Psoas muscle (tissue), 8 donors: ENCODE measurements at places on chromosomes 6 and 20. TPM values are rescaled to one million over a fixed set of nuclear protein-coding genes. Genes with fewer than 3 reads are reported as not detected.

The NMBR gene
- total RNA-seq, result not detected

The CGA gene
- total RNA-seq, result not detected

The MYLK4 gene
- total RNA-seq, result 2.9 TPM

The PPARD gene
- total RNA-seq, result 47.2 TPM

The CLDN20 gene
- total RNA-seq, result not detected

The NOTCH4 gene
- total RNA-seq, result 11.3 TPM

The NKX2-4 gene
- total RNA-seq, result not detected

The ORC3 gene
- 26.8 TPM for total RNA-seq

The CYP39A1 gene
- total RNA-seq, result 0.63 TPM

The VGLL2 gene
- total RNA-seq, result 108 TPM

The RIPOR3 gene
- 4.2 TPM for total RNA-seq

The DNAJC5 gene
- 27.3 TPM for total RNA-seq

The IL20RA gene
- 0.07 TPM for total RNA-seq

The USP49 gene
- 1.3 TPM for total RNA-seq

The C6orf120 gene
- 17.0 TPM for total RNA-seq

The SPATA25 gene
- 2.7 TPM for total RNA-seq

The FARS2 gene
- 14.4 TPM for total RNA-seq

The PPIL6 gene
- total RNA-seq, result 1.1 TPM

The RAB32 gene
- 3.3 TPM for total RNA-seq

The MYB gene
- total RNA-seq, result 0.28 TPM

The SIRPB2 gene
- 1.1 TPM for total RNA-seq

The TBC1D7 gene
- total RNA-seq, result 12.0 TPM

The TRAPPC3L gene
- not detected for total RNA-seq

The TGM2 gene
- 235 TPM for total RNA-seq

The STMND1 gene
- not detected for total RNA-seq

The BPIFA3 gene
- not detected for total RNA-seq

The TINAG gene
- total RNA-seq, result 0.27 TPM

The RIMS1 gene
- 1.4 TPM for total RNA-seq

The TGM3 gene
- total RNA-seq, result 0.11 TPM

The CCDC28A gene
- total RNA-seq, result 6.7 TPM

The COL21A1 gene
- 1.4 TPM for total RNA-seq

The C6orf141 gene
- 0.58 TPM for total RNA-seq

The GSTA1 gene
- not detected for total RNA-seq

The ZC3H12D gene
- total RNA-seq, result 0.20 TPM

The IL17F gene
- total RNA-seq, result not detected

The FGD2 gene
- 4.2 TPM for total RNA-seq

The RUNX2 gene
- total RNA-seq, result 0.69 TPM

The POM121L2 gene
- total RNA-seq, result not detected

The ERVFRD-1 gene
- total RNA-seq, result not detected

The ACTL10 gene
- total RNA-seq, result not detected

The BNIP5 gene
- not detected for total RNA-seq

The EDN1 gene
- 0.90 TPM for total RNA-seq

The ZNF451 gene
- total RNA-seq, result 20.9 TPM

The PREX1 gene
- total RNA-seq, result 8.3 TPM

The ATP9A gene
- 32.9 TPM for total RNA-seq

The MTFR2 gene
- 0.95 TPM for total RNA-seq

The HLA-DMB gene
- total RNA-seq, result 7.6 TPM

The SRSF12 gene
- total RNA-seq, result 0.21 TPM

The ERGIC3 gene
- 63.3 TPM for total RNA-seq

The HCRTR2 gene
- total RNA-seq, result not detected

The HTR1E gene
- total RNA-seq, result not detected

The GSTA2 gene
- not detected for total RNA-seq

The SLC22A16 gene
- not detected for total RNA-seq
